ENCODE measurements at places on chromosomes 13 and 19.

DNA sequence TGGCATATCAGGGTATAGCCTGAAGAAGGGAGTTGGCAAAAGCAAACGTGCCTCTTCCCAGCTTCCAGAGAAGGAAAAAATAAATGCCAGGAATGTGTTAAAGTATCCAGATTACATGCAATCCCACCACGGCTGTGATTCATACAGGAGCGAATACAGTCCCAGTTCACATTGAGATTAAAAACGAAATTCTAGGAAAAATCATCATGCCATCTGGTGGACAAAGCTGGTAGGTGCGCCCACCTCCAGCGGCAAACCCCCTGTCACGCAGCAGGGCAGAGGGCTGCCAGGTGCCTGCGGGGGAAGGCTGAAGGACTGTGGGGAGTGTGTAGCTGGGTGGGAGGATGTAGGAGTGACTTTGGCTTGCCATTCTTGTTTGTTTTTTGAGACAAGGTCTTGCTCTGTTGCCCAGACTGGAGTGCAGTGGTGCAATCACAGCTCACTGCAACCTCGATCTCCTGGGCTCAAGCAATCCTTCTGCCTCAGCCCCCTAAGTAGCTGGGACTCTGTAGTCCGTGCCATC lies 6.4 kb upstream of the DMWD start:
- no peak for DNase-seq

GRCh38 chr13:74452881-74453280 lies 318.7 kb upstream of the KLF12 start:
- DNase-seq: no peak

GRCh38 chr13:50406831-50407230 lies 391.6 kb downstream of the KCNRG start:
- DNase-seq: no peak

GRCh38 chr13:71540098-71540497 lies 326.9 kb downstream of the DACH1 start:
- no peak for DNase-seq

DNA sequence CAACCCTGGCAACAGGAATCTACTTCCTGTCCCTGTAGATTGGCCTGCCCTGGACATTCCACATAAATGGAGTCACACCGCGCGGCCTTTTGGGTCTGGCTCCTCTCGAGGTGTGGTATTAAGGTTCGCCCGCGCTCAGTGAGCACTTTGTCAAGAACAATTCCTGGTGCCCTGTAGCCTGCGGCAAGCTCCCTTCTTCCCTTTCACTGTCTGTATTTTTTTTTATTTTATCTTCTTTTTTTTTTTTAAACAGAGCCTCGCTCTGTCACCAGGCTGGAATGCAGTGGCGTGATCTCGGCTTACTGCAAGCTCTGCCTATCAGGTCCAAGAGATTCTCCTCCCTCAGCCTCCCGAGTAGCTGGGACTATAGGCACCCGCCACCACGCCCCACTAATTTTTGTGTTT lies 28.3 kb downstream of the PEX11G start:
- no peak for DNase-seq

- DNase-seq: no peak
Observed at GRCh38 chr13:46812301-46812797, 15.4 kb upstream of the ESD start.

DNA sequence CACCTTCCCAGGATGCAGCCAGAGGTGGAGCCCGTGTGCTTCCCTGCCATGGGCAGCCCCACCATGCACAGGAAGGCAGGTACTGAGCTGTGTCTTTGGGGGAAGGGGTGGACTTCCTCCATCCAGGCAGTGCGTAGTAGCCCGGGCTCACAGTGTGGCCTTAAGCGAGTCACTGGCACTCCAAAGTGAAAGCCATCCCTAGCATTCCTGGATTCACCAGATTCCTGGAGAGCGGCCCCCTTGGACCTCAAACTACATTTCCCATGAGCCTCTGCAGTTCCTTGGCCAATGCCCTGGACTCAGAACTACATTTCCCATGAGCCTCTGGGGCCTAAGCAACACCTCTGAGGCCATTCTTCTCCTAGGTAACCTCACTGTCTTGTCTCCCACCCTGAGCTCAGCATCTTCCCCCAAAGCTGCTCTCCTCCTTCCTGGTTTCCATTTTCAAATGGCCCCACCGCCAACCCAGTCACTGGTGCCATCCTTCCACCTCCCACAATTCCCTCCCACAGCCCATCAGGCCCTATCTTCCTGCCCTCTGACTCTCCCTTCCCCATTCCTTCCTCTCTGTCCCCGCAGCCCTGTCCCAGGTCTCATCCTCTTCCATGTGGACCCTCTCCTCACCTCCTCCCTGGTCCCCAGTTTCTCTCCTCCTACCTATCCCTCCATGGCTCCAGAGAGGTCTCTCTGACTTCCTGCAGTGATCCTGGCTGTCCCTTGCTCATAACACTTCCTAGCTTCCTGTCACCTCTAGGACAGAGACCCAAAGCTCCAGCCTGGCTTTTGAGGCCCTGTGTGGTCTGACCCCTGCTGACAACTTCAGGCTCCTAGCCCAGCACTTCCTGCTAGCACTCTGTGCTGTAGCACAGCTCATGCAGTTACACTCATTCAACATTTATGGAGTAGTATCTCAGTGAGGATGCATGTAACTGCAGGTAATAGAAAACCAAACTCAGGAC lies at the start of gene C19orf81:
TSS of gene C19orf81 (plus strand) at position 13 of the 959 bp plus-strand sequence. CDS start at position 13, 0 bp downstream.
- no peak for DNase-seq

DNA sequence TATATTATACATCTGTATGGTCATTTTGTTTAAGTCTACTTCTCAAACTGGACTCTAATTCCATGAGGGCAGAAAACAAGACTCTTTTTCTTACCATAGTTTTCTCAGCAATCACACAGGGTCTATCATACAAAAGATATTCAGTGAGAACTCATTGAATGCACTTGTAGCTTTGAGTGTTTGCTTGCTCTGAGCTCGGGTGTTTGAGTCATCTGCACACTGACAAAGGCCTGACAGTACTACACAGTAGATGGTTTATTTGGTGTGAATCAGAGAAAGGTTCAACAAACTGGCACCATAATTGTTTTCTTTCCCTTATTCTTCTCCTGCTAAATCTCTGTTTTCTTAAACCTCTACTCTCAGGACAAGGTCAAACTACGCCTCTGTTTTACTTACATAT lies 586.4 kb downstream of the LMO7 start:
- DNase-seq: no peak
